ENCODE measurements at places on chromosomes 16 and 17. TPM values are rescaled to one million over a fixed set of nuclear protein-coding genes. Genes with fewer than 3 reads are reported as not detected.

TBC1D3C gene
- polyA plus RNA-seq, result not detected

- no peak for DNase-seq
- H3K27me3 ChIP-seq, result peaks cover 5% of the 10 kb centered on the region
- peaks cover 52% of the 10 kb centered on the region for H3K4me1 ChIP-seq
Measured at GRCh38 chr17:41339571-41340172, 11.0 kb downstream of the KRT33A start.

KRT27 gene
- not detected for polyA plus RNA-seq

OR2C1 gene
- polyA plus RNA-seq, result 0.34 TPM

All from immature natural killer cell (primary cell).